ENCODE measurements at places on chromosomes 11 and 22. TPM values are rescaled to one million over a fixed set of nuclear protein-coding genes. Genes with fewer than 3 reads are reported as not detected.

DNA sequence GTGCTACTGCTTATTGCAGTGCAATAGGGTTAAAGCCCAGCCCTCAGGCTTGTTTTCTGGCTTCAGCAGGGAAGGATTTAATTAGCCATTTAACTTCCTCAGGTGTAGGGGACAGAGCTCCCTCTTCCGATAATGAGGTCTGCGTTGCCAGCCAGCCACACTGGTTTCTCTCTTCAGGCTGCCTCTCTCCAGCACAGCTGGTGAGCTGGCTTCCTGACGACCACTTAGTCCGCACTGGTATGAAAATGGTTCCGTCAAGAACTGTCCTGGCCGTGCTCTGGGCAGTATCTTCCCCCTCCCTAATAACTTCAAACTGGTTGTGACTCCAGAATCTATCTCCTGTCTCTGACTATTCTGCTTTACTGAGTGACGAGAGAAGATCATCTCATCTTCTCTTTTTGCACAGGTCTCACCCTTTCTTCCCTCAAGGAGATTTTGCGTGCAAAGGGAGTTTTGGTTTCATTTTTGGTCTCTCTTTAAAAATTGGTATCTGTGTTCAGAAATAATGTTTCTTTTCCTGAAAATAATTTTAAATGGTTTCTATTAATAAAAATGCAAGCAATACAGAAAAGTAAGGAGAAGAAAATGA, 49.2 kb downstream of the CNTN5 start:
- H3K4me3 ChIP-seq = no peak overlapping the region
- no peak for DNase-seq
- H3K27me3 ChIP-seq = no peaks in the 10 kb centered on the region
- no peaks in the 10 kb centered on the region for H3K36me3 ChIP-seq
- peaks cover 5% of the 10 kb centered on the region for H3K4me1 ChIP-seq
- no peak overlapping the region for H3K27ac ChIP-seq

GRCh38 chr11:2129699-2130366, 9.4 kb downstream of the IGF2 start:
- H3K27me3 ChIP-seq = peaks cover 28% of the 10 kb centered on the region
- H3K27ac ChIP-seq = no peak overlapping the region
- H3K4me3 ChIP-seq = no peak overlapping the region

DNA sequence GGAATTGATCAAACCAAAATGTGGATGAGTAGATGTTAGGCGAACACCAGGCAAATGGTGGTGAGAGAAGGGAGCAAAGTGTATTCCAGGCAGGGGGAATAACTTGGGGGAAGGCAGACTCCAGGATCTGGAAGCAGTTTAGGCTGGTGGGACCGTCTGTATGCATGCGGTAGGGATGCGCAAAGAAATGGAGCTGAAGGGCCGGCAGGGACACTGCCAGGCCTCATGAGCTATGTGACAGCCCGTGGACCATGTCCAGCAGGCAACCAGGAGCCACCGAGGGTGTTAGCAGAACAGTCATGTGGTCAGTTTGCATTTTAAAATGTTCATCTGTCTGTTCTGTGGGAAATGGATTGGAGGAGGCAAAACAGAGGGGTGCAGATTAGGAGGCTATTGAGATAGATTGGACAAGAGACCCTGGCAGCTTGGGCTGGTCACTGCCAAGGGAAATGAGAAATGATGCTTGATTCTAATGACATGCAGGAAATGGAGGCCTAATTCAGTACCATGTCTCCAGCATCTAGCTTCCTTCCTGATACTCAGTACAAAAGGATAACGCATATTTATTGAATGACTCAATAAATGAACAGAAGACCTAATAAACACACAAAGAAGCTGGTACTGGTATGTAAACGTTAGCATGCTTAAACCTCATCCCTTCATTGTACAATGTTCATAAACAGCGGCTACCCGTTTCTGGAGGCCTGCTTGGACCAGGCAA, 412.4 kb downstream of the BUD13 start:
- H3K36me3 ChIP-seq = no peaks in the 10 kb centered on the region
- H3K4me1 ChIP-seq = peaks cover 9% of the 10 kb centered on the region
- no peak overlapping the region for H3K27ac ChIP-seq
- DNase-seq = no peak

APOBEC3G gene
- total RNA-seq = 2.1 TPM

MGAT3 gene
- total RNA-seq = 20.3 TPM

EHD1 gene
- 77.2 TPM for total RNA-seq

- no peaks in the 10 kb centered on the region for H3K36me3 ChIP-seq
- peaks cover 2% of the 10 kb centered on the region for H3K27me3 ChIP-seq
- H3K4me1 ChIP-seq = peaks cover 13% of the 10 kb centered on the region
- peak overlapping the region; percentile 31 for H3K4me3 ChIP-seq
Measured at GRCh38 chr11:46374815-46375214, 6.7 kb upstream of the MDK start.

- DNase-seq = no peak
- no peaks in the 10 kb centered on the region for H3K27me3 ChIP-seq
- no peak overlapping the region for H3K27ac ChIP-seq
- H3K4me1 ChIP-seq = no peaks in the 10 kb centered on the region
- no peak overlapping the region for H3K4me3 ChIP-seq
Measured at GRCh38 chr11:34936945-34937629, 20.7 kb downstream of the PDHX start.

DNA sequence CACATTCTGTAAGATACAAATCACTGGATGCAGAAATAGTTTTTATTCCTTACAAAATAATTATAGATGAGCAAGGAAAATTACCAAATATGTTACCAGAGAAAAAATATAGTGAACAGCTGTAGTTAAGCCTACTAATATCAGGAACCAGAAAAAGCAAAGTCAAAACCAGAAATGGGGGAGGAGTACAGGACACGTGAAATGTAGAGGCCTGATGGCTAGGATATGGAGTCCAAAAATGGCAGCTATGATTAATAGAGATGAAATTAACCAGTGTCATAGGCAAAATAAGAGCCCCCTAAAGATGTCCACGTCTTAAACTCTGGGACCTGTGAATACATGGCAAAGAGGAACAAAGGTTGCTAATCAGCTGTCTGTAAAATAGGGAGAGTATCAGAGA, 34.1 kb downstream of the MRE11 start:
- no peaks in the 10 kb centered on the region for H3K27me3 ChIP-seq
- peaks cover 23% of the 10 kb centered on the region for H3K36me3 ChIP-seq
- no peak overlapping the region for H3K27ac ChIP-seq
- no peak for DNase-seq

All from neural crest cell (in vitro differentiated cells).